ENCODE measurements at places on chromosomes 7 and 10.

DNA sequence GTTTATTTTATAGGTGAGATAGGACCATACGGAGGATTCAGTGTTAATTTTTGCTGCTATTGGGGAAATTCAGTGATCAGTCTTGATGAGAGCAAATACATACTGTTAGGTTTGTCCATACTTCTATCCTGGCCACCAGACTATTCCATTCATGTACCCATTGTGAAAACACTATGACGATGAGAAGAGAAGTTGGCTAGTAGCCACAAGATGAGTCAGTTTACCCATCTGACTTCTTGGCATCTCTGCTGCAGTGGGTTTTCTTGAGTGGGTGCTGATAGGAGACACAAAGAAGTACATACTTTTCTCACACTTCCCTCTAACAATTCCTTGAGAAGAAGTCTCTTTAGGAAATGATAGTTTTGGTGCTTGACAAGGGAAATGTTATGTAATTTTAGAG is 133.1 kb downstream of the TFPI2 start:
- no peak for DNase-seq

DNA sequence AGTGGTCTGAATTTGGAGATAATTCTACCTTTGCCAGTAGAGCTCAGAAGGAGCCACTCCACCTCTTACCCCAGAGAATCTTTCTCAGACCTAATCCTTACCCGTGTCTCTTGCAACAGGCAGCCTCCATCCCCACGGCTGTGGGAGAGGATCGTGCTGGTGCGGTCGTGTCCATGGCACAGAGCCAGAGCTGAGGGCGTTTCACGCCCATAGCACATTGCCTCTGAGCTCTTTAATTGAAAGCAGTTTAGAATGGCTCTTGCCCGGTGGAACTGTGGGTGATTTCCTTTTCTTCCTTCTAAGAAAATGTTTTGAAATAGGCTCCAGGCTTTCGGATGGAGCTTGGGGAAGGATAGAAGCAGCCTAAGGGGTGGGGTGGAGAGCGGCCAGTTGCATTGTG is 41.5 kb downstream of the PRF1 start:
- no peak for DNase-seq

DNA sequence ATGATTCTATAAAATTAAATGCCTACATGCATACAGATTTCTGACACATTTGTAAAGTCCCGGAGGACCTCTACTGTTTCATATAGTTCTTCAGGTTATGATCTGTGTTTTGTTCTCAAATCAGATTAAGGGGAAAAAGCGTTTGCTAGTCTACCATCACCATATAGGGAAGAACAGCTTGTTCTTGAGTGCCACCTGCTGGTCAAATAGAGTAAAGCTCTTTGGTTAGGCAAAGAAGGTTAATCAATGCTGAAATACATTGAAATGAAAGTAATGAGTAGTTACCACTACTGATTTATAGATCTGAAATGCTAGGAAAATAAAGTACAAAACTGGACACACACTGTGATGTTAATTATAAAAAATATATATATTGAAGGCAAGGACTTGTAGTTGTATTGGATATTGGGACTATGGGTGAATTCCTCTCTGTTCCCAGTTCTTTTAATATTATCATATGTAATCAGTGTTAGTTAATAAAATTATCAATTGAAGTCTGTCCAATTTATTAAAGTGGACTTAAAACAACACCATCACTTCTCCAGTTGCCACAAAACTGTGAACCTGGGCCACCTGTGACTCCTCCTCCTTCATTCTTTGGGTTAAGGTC is 72.6 kb upstream of the PDLIM1 start:
- DNase-seq, result peak; percentile 20

DNA sequence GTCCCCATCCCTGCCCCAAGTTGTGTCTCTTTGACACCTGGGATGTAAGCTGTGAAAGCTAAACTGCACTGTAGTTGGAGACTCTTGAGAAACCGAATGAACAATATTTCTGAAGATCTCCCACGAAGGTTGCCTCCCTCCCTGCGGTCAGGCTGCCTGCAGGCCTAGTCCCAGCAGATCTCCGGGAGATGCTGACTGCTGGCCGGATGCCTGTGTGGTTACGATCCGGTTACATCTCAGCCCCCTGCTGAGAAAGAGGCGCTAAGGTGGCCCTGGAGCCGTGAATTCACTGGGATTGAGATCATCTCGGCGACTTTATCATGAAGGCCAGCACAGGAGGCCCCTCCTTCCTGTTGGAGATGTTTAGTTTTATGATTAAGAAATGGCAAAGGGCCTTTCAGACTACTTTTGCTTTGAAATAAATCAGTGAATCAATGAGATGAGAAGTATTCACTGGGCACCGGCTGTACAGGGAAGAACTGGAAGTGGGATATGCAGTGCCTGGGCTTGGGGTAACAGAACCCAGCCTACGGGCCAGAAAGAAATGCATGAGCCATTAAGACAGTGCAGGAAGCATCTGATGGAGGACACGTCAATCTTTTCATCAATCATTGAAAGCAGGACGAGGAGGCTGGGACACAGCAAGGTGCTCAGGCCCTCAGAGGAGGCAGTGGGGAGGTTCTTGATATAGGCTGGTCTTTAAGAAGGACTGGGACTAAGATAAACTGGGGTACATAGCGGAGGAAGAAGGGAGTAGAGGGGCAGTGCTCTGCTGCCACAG is 177.6 kb downstream of the PRKAG2 start:
- peak; percentile 34 for DNase-seq

GRCh38 chr7:117322741-117323304 is at the start of gene WNT2:
Gene WNT2 (minus strand): TSS chr7:117323058. CDS start chr7:117322989, 69 bp downstream.
- no peak for DNase-seq

DNA sequence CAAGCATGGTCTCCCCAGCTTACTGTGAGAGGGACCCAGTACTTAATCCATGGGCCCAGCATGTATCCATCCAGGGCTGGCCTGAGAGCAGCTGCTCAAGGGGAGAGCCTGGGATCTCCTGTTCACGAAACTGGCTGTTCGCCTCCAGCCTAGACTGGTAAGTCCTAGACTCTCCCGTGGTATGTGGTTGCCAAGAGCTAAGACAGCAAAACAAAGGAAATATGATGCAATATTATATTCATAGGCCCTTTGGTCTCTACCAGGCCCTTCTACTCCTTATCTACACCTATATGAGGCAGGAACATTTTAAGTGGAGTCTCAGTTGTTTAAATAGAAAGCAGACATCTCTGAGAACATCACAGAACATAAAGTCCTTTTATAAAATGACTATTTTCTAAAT is 28.9 kb upstream of the STK17A start:
- DNase-seq, result no peak

- DNase-seq, result no peak
Observed at GRCh38 chr7:102934701-102935100, 21.9 kb downstream of the LRRC17 start.

- peak; percentile 17 for DNase-seq
Observed at GRCh38 chr7:95476904-95477594, 8.7 kb upstream of the ASB4 start.

DNA sequence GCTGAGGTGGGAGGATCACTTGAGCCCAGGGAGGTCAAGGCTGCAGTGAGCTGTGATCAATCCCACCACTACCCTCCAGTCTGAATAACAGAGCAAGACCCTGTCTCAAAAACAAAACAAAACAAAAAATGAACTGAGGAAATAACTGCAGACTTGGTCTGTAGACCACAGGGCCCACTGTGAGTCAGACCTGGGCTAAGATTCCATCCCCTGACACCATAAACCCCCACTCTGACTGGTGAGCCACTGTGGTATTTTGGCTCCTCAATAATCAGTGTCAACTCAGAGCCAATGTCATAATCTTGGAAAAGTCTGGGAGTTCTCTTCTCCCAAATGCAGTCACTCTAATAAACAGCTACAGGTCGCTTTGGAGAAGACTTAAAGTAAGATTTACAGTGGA is 24.0 kb upstream of the ERCC6 start:
- no peak for DNase-seq

- DNase-seq, result no peak
Observed at GRCh38 chr10:8060010-8060703, 5.7 kb downstream of the GATA3 start.

DNA sequence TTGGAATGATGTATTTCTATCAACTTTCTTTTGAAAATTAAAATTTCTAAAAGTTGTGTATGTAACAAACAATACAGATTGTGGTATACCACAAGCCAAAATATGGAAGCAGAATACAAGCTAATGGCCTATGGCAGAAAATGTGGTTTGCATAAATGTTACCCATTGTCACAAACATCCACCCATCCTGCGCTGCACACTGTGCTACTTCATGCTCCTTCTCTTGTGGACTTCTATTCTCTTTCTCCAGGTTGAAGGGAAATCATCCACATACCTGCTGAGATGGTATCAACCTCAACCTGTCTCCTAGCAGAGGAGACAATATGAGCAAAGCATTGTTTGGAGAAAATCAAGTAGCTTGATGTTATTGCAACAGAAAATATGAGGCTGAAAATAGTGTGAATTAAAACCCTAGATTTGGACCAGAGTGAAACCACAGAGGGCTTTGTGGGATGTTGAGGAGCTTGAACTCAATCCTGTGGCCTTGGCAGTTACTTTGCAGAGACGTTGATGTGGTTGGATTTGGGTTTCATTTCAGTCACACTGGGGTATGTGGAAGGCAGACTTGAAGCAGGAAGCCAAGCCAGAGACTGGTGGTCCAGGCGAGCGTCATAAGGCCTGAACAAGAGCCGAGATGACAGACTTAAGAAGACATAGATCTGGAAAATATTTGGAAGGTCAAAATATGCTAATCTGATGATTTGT is 63.8 kb downstream of the ICA1 start:
- DNase-seq, result no peak

GRCh38 chr7:156334636-156335035 is 305.9 kb upstream of the RNF32 start:
- DNase-seq, result no peak

DNA sequence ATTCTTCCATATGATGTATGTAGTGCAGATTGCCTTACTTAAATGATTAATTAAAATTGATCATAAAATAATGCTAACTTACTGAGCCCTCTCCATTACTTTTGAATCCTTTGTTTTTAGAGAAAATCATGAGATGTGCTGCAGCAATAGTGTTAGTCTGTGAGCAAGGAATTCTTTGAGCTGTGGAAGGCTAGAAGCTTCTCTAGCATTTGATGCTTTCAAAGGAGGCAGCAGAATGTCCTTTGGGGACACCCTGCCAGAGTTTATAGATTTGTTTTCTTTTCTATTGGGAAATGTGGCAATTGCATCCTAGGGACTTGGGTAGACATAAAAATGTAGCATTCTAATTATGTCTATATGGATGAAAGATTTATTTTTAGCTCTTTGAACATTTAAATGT is 284.1 kb upstream of the SMIM30 start:
- DNase-seq, result no peak

DNA sequence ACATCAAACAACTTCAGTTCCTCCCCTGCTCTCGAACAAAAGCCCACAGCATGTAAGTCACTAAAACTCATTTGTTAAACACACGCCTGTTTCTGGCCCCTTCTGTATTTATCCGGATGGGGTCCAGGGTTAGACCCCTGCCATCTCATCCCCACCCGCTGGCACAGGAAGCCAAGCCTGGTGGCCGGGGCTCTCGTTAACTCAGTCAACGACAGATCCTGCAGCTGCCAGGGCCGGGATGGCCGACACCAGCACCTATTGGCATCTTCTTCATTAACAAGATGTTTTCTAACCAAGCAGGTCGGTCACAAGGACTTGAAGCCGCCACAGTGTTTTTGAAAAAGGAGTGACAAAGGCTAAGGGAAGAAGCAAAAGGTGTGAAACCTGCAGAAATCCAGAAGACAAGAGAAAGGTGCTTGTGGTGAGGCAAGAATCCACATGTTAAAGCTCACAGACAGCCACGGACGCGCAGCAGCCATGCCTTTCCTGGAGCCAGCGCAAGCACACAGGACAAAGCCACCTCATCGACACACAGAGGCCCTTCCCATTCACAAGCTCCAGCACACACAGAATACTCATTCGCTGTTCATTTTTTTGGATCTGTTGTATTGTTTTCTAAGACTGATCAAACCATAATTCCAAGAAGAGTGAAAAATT is 202.7 kb downstream of the DIP2C start:
- DNase-seq, result no peak

- no peak for DNase-seq
Observed at GRCh38 chr7:51732116-51732515, 415.5 kb upstream of the COBL start.

GRCh38 chr10:109853921-109854320 is 69.4 kb downstream of the XPNPEP1 start:
- no peak for DNase-seq

DNA sequence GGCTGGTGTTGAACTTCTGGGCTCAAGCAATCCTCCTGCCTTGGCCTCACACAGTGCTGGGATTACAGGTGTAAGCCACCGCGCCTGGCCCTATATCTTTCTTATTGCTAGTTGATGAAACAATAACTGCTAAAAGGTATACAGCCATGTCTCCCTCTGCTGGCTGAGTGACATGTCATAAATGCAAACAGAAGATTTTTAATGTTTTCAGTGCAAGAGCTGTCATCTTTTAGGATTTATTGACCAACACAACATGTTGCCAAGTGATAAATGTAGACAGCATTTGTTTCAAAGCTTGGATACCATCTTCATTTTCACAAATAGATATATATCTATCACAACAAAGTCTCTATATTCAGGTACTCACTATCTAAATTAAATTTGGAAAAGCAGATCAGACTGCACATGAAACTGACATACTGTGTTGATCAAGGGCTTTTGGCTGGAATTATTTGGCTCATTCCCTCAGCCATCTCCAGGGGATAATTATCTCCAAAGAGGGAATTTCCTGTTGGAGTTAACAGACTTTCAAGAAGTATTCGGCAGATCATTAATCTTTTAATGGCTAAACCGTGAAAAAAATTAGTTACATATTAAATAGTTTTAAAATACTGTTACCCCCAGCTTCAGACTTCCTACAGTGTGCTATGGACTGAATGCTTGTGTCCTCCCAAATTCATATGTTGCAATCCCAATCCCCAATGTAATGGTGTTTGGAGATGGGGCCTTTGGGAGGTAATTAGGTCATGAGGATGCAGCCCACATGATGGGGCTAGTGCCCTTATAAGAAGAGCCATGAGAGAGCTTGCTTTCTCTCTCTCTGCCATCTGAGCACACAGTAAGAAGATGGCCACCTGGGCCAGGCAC is 41.3 kb upstream of the SRPK2 start:
- no peak for DNase-seq

- DNase-seq, result no peak
Observed at GRCh38 chr10:113347508-113347907, 205.3 kb upstream of the HABP2 start.

DNA sequence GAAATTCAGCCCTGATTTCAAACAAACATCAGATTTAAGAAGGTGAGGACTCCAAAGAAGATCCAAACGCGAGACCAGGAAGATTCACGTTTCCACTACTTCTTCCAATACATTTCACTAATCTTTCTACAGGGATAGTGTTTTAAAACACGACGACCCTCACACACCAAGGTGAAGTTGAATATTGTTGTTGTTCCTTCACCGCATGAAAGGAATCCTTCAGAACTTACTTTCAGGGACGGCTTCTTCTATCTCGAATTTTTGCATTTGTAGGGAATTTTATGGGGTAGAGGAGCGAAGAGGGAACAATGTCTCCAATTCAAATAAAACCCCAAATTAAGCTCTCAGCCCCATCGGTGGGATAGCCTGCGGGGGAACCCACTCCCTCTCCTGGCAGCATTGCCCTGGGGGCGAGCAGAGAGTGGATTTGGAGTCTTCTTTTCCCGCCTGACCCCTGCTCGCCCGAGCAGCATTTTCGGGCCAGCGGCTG is 1.5 kb upstream of the GATA3 start:
- no peak for DNase-seq

GRCh38 chr7:158729646-158730382 is 25.2 kb upstream of the NCAPG2 start:
- DNase-seq, result no peak

GRCh38 chr7:127447326-127447945 is 54.9 kb upstream of the ZNF800 start:
- no peak for DNase-seq
